Astrocyte (in vitro differentiated cells and primary cell): ENCODE measurements at places on chromosomes 7 and 10.

GRCh38 chr7:133859871-133860450, 267.2 kb upstream of the LRGUK start:
- DNase-seq, result no peak
- no peak overlapping the region for H3K4me3 ChIP-seq
- no peaks in the 10 kb centered on the region for H3K4me1 ChIP-seq
- no peak overlapping the region for H3K27ac ChIP-seq
- no peaks in the 10 kb centered on the region for H3K36me3 ChIP-seq

GRCh38 chr10:80583685-80584084, 46.0 kb downstream of the SH2D4B start:
- H3K27me3 ChIP-seq, result no peaks in the 10 kb centered on the region
- no peaks in the 10 kb centered on the region for H3K36me3 ChIP-seq
- DNase-seq, result no peak
- no peaks in the 10 kb centered on the region for H3K4me1 ChIP-seq

- no peak overlapping the region for H3K27ac ChIP-seq
- no peaks in the 10 kb centered on the region for H3K4me1 ChIP-seq
- H3K27me3 ChIP-seq, result no peaks in the 10 kb centered on the region
- no peaks in the 10 kb centered on the region for H3K36me3 ChIP-seq
- DNase-seq, result no peak
Observed at GRCh38 chr7:23292623-23293022, 6.5 kb upstream of the MALSU1 start.

DNA sequence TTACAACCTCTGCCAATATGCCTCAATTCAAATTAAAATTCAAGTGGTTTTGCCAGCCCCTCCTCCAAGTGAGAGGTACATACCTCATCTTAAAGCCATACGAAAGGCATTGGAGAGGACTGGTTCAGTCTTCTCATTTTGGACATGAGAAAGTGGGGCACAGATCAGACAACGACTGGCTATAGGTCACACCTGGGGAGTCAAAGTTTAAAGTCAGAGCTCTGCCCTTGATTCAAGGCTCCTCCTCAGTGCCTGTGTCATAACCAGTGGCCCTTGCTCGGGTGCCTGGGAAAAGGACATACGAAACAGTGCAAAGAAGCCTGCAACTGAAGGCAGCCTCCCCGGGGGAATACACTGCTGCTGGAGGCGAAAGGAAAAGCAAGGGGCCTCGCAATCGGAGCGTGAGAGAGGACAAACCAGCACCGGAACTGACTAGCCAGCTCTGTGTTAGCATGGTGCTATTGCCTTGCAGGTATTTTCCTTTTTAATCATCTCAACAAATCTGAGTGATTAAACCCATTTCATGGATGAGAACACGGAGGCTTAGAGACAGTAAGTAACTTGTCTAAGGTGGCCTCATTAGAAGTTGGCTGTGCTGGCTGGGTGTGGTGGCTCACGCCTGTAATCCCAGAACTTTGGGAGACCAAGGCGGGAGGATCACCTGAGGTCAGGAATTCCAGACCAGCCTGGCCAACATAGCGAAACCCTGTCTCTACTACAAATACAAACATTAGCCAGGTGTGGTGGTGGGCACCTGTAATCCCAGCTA, 1.1 kb upstream of the MTPAP start:
- H3K27me3 ChIP-seq, result no peaks in the 10 kb centered on the region
- H3K4me1 ChIP-seq, result peaks cover 10% of the 10 kb centered on the region
- no peak for DNase-seq
- no peaks in the 10 kb centered on the region for H3K36me3 ChIP-seq
